ENCODE measurements at places on chromosomes 1 and 21.

- DNase-seq, result no peak
These were observed 2.6 kb downstream of the PDE4B start for GRCh38 chr1:65795311-65795710.

DNA sequence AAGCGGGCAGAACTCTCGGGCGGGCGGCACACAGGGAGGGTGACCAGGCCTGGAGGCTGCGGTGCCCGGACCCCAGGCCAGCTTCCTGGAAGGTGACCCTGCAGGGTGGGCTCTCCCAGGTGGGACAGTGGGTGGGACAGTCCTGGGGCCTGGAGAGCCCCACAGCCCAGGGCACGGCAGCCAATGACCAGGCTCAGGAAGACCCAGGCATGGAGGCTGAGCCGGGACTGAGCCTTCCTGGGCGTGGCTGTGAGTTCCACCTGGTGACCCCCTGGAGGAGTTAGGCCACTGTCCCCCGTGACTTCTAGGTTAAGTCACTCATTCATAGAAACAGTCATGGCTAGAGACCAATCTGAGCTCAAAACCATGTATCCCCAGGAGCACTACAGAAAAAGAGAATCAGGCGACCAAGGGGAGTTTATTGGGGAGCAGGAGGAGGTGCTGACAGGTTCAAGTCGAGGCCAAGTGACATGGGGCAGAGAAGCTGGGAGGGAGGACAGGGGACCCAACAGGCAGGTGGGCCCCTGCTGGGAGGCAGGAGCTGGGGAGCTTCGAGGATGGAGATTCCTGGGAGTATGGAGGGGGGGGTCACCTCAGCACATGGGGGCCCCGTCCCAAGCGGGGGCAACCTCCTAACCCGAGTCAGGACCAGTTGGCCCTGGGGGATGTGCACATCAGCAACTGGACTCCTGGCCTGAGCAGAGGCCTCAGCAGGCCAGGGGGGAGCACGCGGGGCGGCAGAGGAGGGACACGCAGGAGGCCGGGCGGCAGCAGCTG lies 1.2 kb downstream of the KRTAP10-5 start:
- no peak for DNase-seq

DNA sequence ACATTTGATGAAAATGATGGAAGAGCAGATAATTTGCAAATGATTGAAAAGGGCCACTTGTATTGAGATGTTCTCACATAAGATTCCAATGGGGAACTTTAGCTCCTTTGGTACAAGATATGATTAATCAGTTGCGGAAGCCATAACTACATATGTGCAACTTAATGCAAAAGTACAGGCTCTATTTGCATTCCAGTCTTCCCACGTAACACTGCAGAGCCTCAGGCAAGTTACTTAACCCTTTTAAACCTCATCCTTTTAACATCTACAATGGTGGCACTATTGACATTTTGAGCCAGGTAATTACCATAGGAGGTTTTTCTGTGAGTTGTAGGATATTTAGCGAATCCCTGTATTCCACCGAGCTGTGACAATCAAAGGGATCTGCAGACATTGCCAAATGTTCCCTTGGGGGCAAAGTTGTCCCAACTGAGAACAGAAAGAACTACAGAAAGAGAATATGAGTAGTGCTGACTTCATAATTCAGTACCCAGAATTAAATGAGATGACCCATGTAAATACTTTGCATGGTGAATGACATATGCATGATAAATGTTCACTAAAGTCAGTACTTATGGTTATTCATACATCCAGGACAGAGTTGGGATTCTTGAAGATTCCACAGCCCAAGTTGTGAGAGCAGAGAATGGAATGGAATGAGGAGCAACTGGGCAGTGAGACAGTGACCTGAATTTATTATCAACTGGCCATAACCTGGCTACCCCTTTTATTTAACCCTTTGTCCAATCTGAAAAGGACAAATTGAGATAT lies 62.6 kb downstream of the SPAG17 start:
- DNase-seq, result no peak

GRCh38 chr1:167904652-167905130 lies 9.2 kb downstream of the ADCY10 start:
- DNase-seq, result no peak

DNA sequence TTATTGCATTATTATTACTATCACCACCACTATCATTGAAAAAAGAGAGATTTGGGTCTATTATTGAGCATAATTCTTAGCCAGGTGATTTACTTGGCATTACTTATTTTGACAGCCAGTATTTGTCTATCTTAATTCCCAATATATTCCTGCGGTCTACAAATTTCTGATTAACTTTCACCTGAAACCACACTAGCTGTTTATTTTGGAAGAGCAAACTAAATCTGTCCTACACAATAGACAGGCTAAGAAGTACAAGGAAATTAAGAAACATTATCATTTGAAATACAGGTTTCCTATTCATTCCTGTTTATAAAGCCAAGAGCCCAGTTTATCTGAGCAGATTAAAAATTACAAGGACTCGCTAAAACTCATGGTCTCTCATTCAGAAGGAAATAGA lies 6.9 kb upstream of the LYST start:
- no peak for DNase-seq

GRCh38 chr1:59354709-59355337 lies 57.9 kb downstream of the FGGY start:
- no peak for DNase-seq

GRCh38 chr1:177190308-177190970 lies 19.7 kb downstream of the BRINP2 start:
- no peak for DNase-seq

- DNase-seq, result no peak
These were observed 9.0 kb downstream of the A3GALT2 start for GRCh38 chr1:33311706-33312412.

DNA sequence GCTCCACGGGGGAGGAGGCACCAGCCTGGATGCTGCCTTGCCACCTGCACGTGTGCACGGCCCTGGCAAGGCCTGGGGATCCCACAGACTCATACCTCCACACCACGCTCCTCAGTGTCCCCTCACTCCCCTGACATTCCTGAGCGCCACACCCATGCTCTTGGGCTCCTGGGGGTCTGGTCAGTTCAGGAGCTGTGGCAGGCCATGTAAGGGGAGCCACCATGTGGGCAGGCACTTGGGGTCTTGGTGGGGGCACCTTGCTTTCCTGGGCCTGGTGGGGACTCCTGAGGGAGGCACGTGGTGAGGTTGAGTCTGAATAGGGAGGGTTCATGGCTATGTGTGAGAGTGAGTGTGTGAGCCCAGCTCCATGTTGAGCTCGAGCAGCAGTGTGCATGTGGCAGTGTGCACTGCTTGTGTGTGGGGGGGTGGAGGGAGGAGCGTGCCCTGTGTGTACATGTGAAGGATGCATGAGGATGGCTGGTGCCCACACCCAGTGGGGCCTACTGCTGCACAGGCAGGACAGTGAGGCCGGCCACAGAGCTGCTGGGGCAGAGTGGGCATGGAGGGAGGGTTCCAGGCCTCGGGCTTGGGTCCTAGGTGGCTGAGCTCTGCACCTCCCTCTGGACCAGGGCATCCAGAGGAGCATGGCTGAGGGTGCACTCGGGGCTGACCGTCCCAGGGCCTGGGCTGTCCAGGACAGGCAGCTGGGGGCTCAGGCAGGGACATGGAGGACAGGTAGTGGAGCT lies 1.6 kb downstream of the GJC2 start:
- DNase-seq, result no peak

DNA sequence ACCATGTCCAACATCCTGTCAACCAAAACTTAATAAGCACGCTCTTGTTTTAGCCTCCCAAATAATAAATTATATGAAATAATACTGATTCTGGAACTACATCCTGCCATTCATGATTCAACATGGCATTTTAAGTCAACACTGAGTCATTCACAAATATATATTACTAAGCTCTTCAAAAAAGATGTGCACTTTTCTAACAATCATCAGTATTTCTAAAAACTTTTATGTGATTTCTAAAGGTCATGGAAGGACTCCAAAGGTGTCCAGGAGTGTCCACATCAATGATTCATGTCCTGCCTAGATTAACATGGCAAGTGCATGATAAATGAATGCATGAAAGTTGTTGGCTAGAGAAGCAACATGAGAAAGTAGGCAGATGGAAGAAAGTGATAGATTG lies 51.6 kb downstream of the NEGR1 start:
- DNase-seq, result no peak

GRCh38 chr1:207181847-207182246 lies 77.8 kb downstream of the C4BPA start:
- no peak for DNase-seq

DNA sequence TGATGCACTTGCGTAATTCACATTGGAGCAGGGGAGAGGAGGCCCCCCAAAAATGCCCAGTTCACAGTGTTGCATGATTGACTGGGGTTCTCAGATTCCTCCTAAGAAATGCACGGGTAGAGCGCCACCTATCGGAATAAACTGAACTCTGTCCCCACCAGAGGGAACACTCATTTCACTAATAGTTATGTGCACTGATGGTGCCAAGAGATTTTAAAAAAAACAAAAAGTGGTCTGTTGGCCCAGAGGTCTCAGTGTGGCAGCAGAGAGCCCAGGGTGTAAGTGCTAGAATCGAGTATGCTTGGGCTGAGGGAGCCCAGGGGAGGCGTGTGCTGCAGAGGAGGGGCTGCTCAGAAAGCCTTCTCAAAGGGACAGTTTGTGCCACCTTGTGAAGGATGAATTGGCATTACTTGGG lies 6.9 kb downstream of the PINK1 start:
- no peak for DNase-seq

DNA sequence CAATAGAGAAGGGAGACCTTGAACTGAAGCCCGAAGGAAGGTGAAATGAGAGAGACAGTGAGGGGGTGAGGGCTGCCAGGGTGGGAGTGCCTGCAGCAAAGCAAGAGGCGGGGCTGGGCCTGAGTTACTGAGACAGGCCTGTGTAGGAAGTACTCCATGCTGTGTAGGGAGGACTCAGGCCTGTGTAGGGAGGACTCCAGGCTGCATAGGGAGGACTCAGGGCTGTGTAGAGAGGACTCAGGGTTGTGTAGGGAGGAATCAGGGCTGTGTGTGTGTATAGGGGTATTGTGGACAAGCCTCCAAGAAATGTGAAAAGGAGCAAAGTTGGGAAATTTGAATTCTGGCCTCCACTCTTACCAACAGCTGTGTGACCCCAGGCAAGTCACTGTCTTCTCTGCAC lies 133.8 kb upstream of the CACNA1E start:
- no peak for DNase-seq
